SJCRH30 (cell line): ENCODE measurements at places on chromosomes 5 and 9. TPM values are rescaled to one million over a fixed set of nuclear protein-coding genes. Genes with fewer than 3 reads are reported as not detected.

DNA sequence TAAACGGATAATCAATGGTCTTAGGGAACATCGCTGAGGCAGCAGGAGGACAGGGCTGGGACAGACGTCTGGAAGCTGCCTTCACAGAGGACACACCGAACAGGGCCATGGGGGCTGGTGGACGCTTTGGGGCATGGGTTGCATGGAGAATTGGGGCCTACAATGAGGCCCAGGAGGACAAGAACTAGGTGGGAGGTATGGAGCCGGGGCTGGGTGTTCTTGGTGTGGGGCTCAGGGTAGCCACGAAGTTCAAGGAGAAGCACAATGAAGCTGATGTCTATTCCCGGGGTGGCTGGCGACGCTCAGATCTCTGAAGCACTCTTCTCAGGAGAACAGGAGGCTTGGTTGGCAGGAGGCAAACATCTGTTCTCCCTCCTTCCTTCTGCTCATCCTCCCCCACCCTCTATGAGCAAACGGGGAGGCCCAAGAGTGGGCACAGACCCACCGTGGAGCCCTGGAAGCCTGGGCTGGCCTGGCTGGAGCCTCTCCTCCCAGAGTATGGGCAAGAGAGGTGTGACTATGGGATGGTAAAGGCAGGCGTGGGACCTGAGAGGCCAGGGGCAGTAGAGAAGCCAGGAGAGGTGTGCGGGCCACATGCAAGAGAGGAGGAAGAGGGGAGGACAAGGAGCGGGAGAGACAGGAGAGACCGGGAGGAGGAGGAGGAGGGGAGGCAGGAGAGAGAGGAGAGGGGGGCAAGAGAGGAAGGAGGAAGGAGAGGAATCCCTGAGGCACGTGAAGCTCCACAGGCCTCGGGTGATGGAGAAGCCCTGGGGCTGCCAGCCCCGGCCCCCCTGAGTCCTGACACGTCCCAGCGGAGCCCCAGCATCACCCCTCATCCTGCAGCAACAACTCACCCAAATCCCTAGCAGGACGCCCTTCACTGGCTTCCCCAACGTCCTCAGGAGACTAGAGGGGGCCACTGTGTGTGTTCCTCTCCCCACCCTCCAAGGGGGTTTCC lies 159.1 kb downstream of the OLFM1 start:
- no peak overlapping the region for H3K4me3 ChIP-seq
- no peak overlapping the region for H3K27ac ChIP-seq
- no peaks in the 10 kb centered on the region for H3K4me1 ChIP-seq
- no peaks in the 10 kb centered on the region for H3K36me3 ChIP-seq

DNA sequence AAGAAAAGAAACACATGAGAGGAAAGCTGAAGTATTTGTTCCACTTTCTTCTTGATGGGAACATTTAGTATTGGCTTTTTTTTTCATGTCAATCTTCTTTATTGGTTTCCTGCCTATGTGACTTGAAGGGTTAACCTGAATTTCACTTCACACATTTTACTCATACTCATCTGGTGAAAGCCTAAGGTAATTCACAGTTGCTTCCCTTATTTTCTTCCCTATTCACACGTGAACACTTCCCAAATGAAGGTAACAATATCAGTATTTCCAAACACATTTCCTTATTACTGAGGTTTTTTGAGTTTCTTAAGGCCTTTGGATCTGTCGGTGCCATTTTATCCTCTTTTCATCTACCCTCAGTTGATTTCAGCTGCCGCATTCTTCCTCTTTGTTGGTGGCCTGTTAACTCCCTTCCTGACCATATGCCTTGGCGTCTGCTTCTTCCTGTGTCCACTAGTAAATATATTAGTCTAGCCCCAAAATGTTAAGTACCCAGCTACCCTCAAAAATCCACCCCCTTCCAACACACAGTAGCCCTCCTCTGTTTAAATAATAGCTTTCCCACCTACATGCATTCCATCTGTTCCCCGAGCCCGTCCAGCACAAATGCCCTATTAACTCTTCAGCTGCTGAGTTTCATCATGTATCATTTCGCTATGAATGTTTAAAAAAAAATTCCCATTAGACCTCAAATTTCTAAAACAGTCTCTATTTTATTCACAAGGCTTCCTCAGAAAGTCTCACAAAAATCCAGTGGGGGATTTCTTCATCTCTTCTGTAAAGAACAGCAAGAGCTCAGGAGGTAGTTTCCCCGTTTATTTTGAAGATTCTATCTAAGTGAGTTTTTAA lies 97.3 kb downstream of the USP20 start:
- DNase-seq, result peak; percentile 87
- no peaks in the 10 kb centered on the region for H3K36me3 ChIP-seq
- peaks cover 31% of the 10 kb centered on the region for H3K4me1 ChIP-seq
- H3K4me3 ChIP-seq, result peak overlapping the region; percentile 14

GRCh38 chr9:123597876-123598556 lies 242.0 kb downstream of the CRB2 start:
- no peaks in the 10 kb centered on the region for H3K36me3 ChIP-seq
- H3K27ac ChIP-seq, result no peak overlapping the region
- no peak for DNase-seq
- no peaks in the 10 kb centered on the region for H3K27me3 ChIP-seq
- H3K4me1 ChIP-seq, result no peaks in the 10 kb centered on the region

Gene SLC45A2
- total RNA-seq, result not detected in 2 replicates

Gene TMEM267
- total RNA-seq, result 16.2 and 17.3 TPM in 2 replicates

Gene ZFP2
- total RNA-seq, result 0.23 and 0.28 TPM in 2 replicates

DNA sequence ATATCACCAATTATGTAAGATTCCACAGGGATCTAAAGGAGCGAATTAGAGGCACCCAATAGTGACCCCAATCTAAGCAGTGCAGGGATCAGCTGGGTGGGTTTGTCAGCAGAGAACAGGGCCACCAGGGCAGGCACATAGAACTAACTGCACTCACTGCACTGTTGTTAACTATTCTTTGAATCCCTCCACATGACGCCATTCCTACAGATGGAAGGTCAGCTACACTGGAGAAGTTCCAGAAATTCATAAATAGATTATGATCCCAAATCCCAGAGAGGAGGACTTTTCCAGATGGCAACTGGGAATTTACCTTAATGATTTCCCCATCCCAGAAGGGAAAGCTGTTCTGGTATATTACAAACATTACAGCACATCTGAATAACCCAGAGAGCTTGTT lies 84.2 kb downstream of the THBS4 start:
- no peak overlapping the region for H3K27ac ChIP-seq
- no peak for DNase-seq
- no peaks in the 10 kb centered on the region for H3K27me3 ChIP-seq
- no peaks in the 10 kb centered on the region for H3K36me3 ChIP-seq
- H3K4me3 ChIP-seq, result no peak overlapping the region

GRCh38 chr9:10260501-10260900 lies 352.3 kb downstream of the PTPRD start:
- H3K36me3 ChIP-seq, result no peaks in the 10 kb centered on the region
- H3K27me3 ChIP-seq, result no peaks in the 10 kb centered on the region
- no peaks in the 10 kb centered on the region; the same call in 1 of the 2 replicates for H3K4me1 ChIP-seq
- H3K27ac ChIP-seq, result no peak overlapping the region
- no peak for DNase-seq

DNA sequence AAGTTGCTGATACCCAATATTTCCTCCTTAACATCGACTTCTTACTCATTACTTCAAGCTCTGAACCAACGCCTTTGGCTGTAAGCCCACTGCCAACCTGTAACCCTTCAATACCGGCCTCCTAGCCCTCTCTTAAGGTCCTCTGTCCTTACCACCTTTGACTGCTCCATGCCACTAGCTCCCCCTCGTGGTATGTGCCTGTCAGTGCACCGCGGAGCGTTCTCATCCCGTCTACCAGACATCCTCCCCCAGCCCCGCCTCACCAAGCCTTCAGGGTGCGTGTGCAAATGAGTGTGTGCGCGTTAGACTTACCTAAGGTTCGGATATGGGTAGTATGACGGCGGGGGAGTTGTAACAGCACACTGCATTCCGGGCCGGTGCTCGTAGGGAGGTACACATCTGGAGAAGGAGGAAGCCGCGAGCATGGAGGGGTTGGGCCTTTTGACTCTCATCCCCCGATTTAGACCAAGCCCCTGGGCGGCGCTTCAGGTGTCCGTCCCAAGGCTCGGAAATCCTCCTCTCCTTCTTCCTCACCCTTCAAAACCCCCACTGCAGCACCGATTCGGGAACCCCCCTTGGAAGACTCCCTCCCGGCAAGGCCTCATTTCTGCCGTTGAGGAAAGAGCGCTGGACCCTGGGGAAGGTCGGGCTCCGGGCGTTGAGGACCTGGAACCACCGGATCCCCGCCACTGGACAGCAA lies 2.8 kb upstream of the MYORG start:
- peak overlapping the region; percentile 59 for H3K4me3 ChIP-seq
- peak; percentile 78 for DNase-seq
- H3K36me3 ChIP-seq, result no peaks in the 10 kb centered on the region
- H3K27ac ChIP-seq, result no peak overlapping the region

Gene FBXW2
- total RNA-seq, result 34.5 and 43.6 TPM in 2 replicates

DNA sequence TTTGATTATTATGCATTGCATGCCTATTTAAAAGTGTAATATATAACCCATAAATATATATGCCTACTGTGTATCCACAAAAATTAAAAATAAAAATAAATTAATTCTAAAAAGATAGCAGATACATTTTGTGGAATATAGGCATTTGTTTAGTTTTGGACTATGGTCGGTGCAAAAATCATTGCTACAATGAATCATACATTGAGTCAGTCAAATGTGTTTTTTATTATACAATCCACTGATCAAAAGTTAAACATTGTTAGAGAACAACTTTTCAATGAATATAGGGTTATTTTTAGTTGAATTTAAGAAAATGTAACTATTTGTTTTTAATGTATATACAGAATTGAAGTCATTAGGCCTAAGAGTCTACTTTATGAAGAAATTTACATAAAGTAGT lies 885.9 kb downstream of the EFNA5 start:
- no peak for DNase-seq
- no peaks in the 10 kb centered on the region for H3K27me3 ChIP-seq
- H3K4me1 ChIP-seq, result no peaks in the 10 kb centered on the region

Gene NAIP
- total RNA-seq, result 6.1 and 9.2 TPM in 2 replicates

Gene PDE6A
- 0.28 and 0.47 TPM in 2 replicates for total RNA-seq

- no peak for DNase-seq
- H3K4me3 ChIP-seq, result no peak overlapping the region
- no peaks in the 10 kb centered on the region for H3K27me3 ChIP-seq
- H3K27ac ChIP-seq, result no peak overlapping the region
- H3K4me1 ChIP-seq, result peaks cover 7% of the 10 kb centered on the region
These were observed 214.3 kb downstream of the ARHGAP26 start for GRCh38 chr5:142984525-142984924.
